ENCODE measurements at places on chromosomes 2 and 18. TPM values are rescaled to one million over a fixed set of nuclear protein-coding genes. Genes with fewer than 3 reads are reported as not detected.

SCYGR6 gene
- total RNA-seq = not detected

NAT8 gene
- total RNA-seq = not detected

LIMS2 gene
- total RNA-seq = 6.3 TPM

B4GALT6 gene
- 4.2 TPM for total RNA-seq

SLC8A1 gene
- total RNA-seq = 0.29 TPM

IMPA2 gene
- 93.6 TPM for total RNA-seq

PLA2R1 gene
- total RNA-seq = 2.6 TPM

DUSP2 gene
- 0.38 TPM for total RNA-seq

GALNT5 gene
- 1.9 TPM for total RNA-seq

RFX8 gene
- total RNA-seq = not detected

CNTNAP5 gene
- total RNA-seq = not detected

GKN1 gene
- total RNA-seq = 0.94 TPM

HS1BP3 gene
- total RNA-seq = 48.9 TPM

NAPG gene
- 11.3 TPM for total RNA-seq

COL4A3 gene
- total RNA-seq = 1.3 TPM

ASXL3 gene
- total RNA-seq = not detected

DSG4 gene
- total RNA-seq = not detected

CCDC102B gene
- total RNA-seq = 0.81 TPM

All from A549 treated with Hydrocortisone at 1 μM for 4 hours (cell line).